Fibroblast of skin of right quadriceps (primary cell): ENCODE measurements at places on chromosomes 11 and 22.

DNA sequence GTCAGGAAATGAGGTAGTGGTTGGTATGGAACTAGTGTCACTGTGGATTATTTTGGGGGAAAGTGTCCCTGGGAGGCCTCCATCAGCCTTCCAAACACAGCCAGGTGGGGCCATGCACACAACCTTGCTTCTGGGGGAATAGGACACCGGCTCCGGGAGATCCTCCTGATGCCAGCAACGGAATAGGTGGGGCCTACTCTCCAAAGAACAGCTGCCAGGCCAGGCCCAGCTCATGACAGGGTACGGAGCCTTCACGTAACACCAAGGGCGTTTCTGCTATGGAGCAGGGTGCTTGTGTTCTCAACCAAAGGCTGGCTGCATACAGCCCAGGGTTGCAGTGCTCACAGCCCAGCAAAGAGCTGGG, 30.6 kb upstream of the LINC01488 start:
- no peak for DNase-seq

DNA sequence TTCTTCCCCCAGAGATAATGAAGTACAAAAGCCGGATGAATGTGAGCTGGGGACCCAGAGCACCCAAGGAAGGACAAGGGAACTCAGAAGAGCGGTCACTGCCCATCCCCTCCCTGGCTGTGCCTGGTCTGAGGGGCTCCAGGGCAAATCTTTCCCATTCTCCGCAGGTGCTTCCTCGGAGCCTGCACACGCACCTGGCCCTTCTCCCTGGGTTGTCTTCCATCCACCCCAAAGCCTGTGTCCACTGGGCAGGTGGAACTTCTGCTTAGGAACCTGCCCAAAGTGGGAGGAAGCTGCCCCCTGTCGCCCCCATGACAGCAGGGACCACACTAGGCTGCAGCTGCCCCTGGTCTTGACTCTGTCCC, 121.0 kb upstream of the FGF3 start:
- no peak for DNase-seq

GRCh38 chr11:113587308-113587739, 112.1 kb upstream of the DRD2 start:
- DNase-seq: peak; percentile 40

- DNase-seq: peak; percentile 27
These were observed 15.5 kb upstream of the BMAL1 start for GRCh38 chr11:13262096-13262495.

- DNase-seq: no peak
These were observed 72.2 kb upstream of the GRK2 start for GRCh38 chr11:67194096-67194495.

DNA sequence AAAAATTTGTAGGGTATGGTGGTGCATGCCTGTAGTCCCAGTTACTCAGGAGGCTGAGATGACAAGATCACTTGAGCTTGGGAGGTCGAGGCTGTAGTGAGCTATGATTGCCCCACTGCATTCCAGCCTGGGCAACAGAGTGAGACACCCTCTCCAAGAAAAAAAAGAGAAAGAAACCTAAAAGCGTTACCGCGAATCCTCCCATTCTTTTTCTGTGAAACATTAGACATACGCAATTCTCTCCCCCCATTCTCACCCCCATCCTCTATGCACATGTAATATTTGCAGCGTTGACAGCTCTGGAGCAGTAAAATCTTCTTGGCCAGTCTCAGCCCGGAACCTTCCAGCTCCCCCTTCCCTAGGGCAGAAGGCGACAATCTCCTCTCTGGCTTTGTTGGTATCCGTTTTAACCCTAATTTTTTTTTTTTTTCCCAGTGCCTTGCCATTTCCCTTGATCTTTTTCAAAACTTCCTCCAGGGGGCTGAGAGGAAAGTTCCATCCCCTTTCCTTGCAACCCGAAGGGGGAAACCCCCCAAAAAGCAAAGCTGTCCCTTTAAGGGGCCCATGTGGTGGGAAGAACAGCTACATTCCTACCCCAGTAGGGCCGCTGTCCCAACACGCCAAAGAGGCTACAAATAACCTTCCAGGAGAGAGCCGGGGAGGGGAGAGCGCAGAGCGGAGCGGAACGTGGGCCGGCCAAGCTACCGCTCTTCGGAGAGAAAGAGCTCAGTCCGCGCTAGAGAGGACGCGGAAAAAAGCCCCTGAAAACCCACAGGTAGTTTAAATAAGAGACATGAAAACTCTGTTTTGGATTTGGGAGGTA, 1.9 kb downstream of the LRP4 start:
- DNase-seq: peak; percentile 89

GRCh38 chr22:32531228-32531627, 56.6 kb downstream of the FBXO7 start:
- DNase-seq: peak; percentile 17

GRCh38 chr11:14106303-14107049, 144.0 kb downstream of the SPON1 start:
- DNase-seq: no peak

GRCh38 chr11:17603056-17603825, 56.2 kb downstream of the OTOG start:
- no peak for DNase-seq

GRCh38 chr22:45159652-45160462, 3.9 kb upstream of the NUP50 start:
- no peak for DNase-seq

- no peak for DNase-seq
These were observed at the start of gene CNIH2 for GRCh38 chr11:66277471-66278362. TSS of gene CNIH2 (plus strand) at chr11:66278175. CDS start at chr11:66278457, 282 bp downstream.

DNA sequence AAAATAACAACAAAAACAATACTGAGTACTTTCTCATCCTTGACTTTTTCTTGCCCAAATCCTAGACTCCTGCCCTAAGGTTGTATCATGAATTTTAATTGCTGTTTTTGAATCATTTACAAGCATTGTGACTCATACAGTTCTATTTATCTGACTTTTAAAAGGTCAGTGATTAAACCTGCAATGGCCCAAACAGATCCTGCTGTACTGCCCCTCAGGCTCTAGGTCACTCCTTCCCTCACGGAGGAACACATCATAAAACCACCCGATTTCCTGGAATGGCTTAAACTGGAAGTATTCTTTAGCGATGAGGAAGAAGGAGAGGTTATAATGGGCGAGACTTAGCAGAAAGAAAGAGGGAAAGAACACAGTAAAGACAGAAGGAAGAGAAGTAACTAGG, 12.3 kb downstream of the ARFGAP3 start:
- no peak for DNase-seq

GRCh38 chr11:126929179-126930061, 71.2 kb downstream of the KIRREL3 start:
- peak; percentile 89 for DNase-seq

DNA sequence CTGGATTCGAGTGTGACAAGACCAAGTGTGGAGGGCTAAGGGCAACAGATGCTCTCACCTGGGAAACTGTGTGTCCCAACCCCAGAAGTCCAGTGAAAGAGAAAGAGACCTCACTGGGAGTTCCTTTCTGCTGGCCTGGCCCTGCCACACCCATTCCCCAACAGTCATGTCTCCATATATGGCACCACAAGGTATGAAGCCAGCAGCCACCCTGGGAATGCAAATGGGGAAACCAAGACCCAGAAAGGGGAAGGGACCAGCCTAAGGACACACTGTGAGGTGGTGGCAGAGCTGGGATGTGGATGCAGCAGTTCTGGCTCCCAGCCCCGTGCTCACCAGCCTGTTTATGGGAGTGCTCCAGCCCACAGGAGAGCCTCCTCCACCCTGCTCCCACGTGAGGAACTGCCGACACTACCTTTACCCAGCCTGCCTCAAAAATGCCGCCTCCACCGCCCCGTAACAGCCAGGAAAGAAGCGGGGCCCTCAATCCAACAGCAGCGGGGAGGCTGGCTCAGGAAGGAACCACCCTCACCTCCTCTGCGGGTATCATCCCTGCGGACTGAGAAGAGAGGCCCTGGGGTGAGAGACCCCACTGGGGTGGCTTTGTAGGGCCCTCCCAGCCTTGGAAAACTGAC, 12.6 kb downstream of the LMO1 start:
- no peak for DNase-seq

DNA sequence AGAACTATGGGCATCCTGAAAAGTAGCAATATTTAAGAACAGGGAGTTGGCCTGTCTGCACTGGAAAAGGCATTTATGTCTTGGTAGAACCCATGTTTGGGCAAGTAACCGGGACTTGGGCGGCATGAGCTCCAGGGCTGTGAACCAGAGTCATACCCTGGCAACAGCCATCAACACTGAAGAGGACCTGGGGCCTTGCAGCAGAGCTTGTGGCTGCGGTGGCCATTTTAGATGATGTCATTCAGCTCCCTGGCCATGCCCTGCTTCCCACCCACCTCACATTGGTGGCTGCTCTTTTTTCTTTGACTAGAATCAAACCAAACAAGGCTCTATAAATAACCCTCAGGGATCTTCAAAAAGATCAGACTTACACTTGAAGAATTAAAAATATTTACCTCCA, 26.6 kb downstream of the EHF start:
- DNase-seq: no peak

DNA sequence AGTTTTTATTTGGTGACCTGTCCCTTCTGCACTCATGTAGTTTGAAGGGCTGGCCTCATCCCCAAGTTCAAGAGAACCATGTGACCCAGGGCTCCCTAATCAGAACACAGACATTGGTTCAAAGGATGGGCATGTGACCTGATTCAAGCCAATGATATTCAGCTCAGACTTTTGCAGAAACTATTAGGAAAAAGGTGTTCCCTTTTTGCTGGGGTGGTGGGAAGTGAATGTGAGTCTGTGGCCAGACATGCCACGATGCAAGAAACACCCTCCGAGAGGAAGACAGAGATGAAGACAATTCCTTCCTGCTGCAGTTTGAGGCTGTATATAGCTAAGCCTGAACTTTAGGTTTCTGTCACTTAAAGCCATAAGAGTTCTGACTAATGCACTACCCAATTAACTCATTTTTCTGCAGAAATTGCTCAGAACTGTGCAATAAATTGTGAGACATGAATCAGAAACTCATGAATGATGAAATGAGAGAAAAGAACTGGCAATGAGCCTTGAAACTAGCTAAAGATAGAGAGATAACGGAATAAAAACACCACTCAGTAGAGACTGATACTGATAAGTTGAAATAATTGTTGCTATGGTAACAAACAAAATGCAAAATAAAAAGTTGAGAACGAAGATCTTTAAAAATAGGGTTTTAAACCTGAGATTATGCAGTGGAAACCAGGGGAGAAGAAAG, 9.2 kb upstream of the MAPK1 start:
- peak; percentile 80 for DNase-seq

DNA sequence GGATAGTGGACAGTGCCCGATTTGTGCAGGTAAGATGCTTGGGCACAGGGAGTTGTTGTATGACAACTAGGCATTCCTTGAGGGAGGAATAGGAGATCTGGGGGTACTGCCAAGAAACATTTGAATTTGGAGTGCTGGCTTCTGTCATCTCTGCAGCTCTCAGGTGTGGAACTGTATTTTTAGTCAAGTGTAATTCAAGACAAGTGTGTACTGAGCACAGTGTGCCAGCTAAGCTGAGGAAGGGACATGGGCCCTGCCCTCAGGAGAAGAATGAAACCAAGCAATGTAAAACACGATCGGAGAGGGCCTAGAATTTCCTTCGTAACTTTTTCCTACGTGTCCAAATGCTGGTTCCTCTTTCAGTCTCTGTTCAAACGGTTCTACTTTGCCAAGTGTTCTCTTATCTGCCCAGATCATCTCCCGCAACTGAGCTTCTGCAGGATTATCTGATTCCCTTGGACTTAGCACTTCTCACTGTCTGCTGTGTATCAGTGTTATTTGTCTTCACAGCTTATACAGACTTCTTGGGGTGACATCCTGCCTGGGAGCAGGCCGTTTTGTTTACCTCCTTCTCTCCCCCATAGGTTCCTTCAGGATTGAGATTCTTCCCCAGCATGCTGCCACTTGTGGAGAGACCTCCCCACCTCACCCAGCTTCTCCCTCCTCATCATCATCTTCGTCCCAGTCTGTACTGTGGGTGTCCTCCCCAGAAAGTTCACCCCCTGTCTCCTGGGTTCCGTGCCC, 27.6 kb downstream of the ART5 start:
- DNase-seq: no peak

GRCh38 chr11:76630600-76631281, 39.8 kb downstream of the LRRC32 start:
- DNase-seq: no peak

DNA sequence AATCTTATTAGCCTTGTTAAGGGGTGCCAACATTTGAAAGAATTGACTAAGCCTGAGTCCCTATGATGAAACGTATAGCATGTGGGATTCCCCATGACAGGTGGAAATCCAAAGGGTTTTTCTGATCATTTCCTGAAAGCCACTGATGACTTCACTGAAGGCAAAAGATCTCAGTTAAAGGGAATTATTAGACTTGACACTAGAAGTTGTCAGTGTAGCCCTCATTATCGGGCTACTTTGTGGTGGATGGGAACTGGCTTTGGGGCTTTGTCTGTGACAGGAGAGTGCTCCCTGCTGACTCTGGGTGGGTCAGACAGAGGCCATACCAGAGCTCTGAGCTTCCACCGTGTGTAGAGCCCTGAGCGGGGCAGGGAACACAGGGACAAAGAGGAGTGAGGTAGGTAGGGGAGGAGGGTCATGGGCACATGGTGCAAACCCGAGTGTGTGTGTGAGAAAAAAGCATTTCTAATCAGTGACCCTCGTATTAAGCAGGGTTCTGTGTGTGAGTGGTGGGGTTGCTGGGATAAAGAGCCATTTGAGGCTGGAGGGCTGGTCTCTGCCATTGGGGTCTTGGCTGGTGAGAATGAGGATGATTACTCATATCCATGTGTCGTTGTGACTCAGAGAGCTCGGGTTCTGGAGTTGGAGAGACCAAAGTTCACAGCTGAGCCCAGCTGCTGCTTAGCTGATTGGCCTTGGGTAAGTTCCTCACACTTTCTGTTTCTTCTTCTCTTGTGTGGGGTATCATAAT, 101.1 kb downstream of the GRIK4 start:
- DNase-seq: peak; percentile 22

DNA sequence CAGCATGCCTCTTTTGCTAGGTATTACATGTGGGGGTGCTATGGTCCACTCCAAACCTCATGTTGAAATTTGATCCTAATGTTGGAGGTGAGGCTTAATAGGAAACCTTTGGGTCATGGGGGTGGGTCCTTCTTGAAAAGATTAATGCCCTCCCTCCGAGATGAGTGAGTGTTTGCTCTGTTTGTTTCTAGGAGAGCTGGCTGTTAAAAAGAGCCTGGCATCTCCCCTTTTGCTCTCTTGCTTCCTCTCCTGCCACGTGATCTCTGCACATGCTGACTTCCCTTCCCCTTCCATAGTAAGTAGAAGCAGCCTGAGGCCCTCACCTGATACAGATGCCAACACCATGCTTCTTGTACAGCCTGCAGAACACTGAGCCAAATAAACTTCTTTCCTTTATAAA, 104.5 kb downstream of the FAT3 start:
- DNase-seq: no peak
